ENCODE measurements at places on chromosomes 5 and 9.

- DNase-seq = no peak
These were observed 105.6 kb downstream of the TENT4A start for GRCh38 chr5:6818594-6819511.

DNA sequence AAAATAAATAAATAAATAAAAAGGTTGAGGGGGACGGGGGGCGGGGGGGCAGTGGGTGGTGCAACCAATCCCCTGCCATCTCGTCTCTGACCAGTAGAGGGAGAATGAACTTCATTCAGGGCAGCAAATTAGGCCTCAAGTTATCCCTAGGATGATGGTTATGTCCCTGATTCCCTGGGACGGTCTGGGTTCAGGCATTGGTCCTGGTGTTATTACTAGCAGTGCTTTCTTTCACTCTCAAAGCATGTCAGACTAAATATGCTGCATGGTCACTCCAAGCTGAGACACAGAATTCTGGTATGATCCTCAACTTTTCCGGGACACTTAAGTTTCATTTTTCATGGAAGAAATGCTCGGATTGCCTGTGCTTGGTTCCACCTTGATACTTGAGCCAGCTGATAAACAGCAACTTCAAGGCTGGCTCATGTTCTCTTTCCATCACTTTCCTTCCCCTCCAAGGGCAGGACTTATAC, 59.4 kb downstream of the DAP start:
- DNase-seq = peak; percentile 50

DNA sequence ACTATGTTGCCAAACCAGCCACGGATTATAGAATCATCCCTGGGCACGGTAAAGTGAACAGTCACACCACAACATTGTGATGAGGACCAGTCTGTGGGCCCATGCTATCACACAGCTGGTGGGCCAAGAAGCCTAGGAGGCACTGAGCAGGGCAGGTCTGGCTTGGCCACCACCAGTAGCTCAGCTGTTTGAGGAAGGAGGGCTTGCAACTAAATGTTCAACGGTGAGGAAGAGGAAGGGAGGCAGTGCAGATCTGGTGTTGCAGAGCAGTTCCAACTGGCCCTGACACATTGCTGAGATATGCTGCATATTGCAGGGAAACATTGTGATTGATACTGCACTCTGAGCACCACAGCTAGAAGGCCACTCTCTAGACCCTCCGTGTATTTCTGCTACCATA, 77.9 kb upstream of the ATG10 start:
- DNase-seq = no peak

DNA sequence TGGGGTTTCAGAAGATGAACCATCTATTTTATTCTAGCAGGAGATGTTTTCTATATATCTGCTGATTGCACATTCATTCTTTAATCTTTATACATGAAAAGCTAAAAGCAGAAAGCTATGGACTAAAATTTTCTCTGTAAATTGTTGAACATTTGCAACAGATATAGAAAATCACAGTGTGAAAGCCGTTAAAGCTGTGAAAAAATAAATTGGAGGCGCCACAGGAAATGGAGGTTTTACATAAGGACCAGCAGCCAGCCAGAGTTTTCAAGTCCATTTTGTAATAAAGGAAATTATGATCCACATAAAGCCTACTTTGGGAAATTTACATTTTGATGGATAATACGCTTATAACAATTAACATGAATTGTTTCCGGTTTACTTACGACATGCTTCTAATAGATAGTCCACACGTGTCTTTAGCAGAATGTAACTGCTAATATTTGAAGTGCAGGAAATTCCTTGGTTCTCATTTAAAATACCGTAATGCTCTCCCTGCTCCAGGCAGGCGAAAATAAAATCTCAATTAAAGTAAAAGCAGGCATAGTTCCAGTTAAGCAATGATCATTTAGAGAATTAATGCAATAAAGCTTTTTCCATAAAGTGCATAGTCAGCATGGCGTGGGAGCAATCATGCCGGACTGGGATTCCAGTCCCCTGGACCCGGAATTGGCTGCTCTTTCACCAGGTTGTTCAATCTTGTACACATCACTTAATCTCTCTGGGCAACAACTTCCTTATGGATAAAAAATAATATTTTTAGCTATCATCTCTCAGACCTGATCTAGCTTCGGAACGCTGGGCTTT, 445.4 kb downstream of the ZNF608 start:
- no peak for DNase-seq

- no peak for DNase-seq
These were observed 18.2 kb downstream of the NR2F1 start for GRCh38 chr5:93601071-93601801.

GRCh38 chr5:171794470-171794960, 8.9 kb downstream of the SMIM23 start:
- DNase-seq = no peak

DNA sequence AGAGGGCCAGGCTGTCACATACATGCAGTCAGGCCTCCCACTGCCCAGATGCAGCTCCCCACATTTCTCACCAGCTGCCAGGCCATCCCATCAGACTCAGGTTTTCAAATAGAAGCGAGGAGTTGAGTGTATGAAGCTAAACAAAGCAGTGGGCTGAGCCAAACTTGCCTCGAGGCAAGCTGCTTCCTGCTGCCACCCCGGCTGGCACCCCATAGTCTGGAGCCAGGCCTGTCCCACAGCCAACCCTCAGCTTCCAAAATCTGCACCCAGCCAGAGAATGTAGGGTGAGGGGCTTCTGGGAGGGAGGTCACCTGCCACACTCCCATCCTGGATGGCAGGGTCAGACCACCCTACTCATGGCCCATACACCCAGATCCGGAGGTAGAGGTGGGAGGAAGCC, 22.3 kb upstream of the ALDH1B1 start:
- DNase-seq = no peak

GRCh38 chr9:120264528-120264927, 315.4 kb downstream of the CDK5RAP2 start:
- DNase-seq = no peak

GRCh38 chr9:110950041-110950645, 88.1 kb downstream of the LPAR1 start:
- no peak for DNase-seq

- DNase-seq = no peak
These were observed 153.5 kb downstream of the PPP2R2B start for GRCh38 chr5:146725025-146725424.

Data from GM13977 (cell line).